ENCODE measurements at places on chromosomes 5 and 9.
A peak's percentile ranks its signal among the peaks of the same experiment; 100 is the strongest.

DNA sequence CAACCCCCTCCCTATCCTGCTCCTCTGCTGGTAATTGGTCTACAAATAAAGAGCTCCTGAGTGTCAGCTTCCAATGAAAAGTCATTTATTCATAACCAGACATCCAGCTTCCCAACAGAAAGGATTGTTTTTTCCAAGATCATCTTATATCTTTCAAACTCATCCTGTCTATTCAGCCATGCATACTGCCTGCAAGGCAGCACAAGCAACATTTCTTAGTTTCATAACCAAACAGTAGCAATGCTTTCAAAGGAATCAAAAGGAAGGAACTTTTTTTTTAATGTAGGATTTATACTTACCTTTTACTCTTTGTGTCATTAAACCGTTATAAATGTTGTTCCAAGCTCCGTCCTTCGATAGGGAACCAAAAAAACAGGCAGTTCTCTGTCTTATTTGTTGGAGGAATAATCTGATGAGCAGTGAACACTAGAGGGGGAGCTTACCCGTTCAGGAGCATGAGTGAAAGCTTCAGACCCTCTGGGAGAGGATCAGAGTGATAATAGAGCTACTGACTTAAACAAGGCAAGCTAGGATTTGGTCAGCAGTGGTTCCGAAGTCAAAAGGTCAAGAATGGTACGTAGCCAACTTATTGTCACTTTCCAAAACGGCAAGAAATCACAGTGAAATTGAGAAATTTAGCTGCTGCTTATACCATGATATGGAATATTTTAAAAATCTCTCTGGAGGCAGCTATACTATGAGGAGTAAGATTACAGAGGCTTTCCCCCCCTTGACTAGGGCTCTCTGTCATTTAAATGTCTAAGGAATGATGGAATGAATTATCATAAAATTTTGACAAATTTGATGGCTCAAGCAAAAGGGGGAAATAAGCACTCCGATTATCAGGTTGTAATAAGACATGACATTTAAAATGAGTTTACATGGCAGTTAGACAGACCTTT, 892.9 kb downstream of the NR2F1-AS1 start:
- no peak for DNase-seq

DNA sequence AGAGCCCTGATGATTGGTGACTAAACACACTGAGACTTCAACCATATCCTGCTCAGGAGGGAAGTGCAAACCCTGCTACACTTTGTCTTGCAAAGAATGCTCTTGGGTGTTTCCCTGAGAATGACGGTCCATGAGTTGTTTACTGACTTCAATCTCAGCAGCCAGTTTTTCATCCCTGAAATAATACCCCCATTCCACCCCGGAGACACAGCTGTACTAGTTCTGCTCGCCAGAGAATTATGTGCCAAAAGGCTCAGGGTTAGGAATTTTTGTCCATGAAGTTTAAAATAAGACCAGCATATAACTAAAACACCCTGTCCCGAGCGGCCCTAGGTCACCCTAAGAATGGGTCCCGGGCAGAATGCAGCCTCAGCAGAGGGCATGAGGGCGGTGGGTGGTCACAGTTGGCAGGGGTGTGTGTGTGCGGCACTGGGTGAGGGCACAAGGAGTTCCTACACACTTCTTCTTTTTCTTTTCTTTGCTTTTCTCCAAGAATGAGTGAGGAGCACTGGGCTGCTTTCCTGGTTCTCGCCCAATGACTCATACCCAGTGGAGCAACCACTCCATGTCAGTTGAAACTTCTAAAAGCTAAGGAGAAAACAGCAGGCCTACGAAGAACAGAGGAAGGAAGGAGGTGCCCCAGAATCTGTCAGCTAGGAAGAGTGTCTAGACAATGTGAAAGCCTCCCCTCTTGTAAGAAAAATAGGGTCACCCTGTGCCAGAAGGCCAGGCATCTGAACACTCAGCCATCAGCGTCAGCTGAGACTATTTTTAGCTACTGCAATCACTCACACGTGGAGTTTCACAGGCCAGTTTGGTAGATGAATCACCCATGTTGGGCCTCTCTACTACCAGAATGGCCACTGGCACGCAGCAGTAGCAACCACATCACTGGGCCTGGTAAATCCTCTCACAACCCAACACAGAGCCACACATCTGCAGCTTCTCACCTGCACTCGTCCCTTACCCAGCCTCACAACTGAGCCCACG, 105.9 kb downstream of the DPYSL3 start:
- no peak for DNase-seq

DNA sequence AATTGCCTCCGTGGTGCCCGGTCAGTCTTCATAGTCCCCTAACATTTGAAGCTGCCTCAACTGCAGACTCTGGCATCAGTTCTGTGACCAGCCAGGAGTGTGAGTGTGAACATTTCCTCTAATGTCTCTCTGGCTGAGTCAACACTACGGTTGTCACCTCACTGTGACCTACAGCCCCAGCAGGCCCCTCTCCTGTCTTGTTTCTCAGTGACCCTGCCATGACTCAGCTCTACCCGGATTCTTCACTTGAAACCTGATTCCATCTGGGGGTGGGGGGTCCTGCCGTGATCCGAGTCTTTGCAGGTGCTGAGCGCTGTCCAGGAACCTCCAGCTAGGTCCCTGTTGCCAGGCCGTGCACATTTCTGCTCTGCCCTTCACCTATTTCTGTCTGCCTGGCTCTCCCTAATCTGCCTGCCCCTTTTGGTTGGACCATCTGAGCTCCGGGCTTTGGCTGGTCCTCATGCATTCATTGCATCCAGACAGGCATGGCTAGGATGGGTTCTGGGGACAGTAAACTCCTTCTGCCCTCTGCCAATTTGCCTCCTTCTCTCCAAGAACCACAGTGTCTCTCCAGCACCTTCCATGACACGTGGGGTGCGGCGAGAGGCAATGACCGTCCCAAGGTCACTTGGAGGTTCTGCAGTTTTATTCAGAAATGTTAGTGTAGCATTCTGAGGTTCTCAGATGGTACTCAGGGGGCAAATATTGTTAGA, 24.2 kb downstream of the STC2 start:
- no peak for DNase-seq

DNA sequence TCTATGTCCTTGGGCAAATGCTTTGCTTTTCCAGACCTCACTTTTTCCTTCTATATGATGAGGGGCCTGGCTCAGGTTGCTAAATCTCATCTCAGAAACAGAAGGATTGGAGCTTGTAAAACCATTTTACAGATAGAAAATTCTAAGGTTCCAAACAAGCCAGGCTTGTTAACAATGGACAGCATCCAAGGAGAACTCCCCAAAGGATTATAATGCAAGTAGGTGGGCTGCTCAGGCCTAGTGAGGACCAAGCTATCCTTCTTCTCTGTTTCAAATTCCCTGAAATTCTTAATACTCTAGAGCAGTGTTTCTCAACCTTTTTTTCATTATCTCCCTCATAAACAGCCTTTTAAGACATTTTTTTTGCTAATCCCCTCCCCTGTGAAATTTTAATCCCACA, 269.8 kb downstream of the TMEM38B start:
- no peak for DNase-seq

DNA sequence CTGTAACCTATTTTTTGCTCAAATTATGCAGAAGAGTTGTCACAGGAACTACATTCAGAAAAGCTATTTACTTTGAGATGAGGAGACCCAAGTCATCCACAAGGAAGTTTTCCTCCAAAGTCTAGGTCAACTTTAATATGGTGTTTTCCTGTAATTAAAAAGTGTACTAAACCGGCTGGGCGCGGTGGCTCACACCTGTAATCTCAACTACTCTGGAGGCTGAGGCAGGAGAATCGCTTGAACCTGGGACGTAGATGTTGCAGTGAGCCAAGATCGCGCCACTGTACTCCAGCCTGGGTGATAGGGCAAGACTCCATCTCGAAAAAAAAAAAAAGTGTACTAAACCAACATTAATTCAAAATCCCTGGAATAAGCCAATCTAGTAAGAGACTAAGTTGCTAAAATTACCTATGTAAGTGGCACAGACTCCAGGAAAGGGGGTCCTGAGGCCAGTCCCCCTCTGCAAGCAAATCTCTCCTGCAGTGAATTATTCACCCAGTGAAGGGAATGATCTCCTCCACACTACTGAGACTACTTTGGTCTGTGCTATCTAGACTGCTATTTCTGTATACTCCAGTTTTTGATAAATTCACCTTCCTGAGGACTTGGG, 38.9 kb downstream of the FNBP1 start:
- no peak for DNase-seq

- no peak for DNase-seq
These were observed 63.5 kb upstream of the RAD23B start for GRCh38 chr9:107219486-107220077.

- DNase-seq, result no peak
These were observed 26.9 kb upstream of the NTRK2 start for GRCh38 chr9:84642553-84643141.

- no peak for DNase-seq
These were observed 18.4 kb upstream of the HEMGN start for GRCh38 chr9:97956331-97956730.

DNA sequence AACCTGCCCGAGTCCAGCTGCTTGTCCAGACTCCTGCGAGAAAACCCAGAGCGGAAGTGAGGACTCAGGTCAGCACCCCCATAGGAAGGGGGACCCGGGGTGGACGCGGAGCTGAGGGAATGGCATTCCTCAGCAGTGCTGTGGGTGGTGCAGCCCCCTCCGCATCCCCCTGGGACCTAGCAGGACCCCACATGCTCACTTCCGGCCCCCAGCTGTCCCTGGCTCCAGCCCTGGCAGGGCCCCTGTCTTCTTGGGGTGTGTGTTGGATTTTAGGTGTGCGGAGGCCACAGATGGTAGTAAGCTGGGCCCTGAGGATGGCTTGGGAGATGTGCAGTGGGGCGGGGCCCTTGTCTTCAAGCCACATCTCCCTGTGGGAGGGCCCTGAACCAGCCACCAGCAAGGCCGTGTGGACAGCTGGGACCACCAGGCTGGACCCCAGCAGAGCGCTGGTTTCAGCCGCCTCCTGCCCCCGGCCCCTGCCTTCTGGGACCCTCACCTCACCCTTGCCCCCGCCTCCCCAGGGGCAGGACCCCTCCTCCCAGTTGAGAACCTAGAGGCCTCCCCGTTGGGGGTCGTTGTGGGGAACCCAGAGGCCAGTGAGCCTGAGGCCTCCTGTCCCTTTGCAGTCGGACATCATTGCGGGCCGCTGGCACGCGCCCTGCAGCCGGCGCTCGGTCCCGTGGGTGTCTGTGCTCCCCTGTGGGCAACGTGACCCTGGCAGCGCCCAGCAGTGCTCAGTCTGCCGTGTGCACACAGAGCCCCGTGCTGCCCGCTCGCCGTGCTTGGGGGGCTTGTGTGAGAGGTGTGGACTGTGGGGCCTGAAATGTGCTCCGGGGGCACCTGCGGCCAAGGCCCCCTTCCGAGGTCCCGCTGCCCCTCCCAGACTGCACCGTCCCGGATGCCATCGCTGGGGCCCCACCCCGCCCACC, 10.8 kb upstream of the SLC9A3 start:
- DNase-seq, result no peak

DNA sequence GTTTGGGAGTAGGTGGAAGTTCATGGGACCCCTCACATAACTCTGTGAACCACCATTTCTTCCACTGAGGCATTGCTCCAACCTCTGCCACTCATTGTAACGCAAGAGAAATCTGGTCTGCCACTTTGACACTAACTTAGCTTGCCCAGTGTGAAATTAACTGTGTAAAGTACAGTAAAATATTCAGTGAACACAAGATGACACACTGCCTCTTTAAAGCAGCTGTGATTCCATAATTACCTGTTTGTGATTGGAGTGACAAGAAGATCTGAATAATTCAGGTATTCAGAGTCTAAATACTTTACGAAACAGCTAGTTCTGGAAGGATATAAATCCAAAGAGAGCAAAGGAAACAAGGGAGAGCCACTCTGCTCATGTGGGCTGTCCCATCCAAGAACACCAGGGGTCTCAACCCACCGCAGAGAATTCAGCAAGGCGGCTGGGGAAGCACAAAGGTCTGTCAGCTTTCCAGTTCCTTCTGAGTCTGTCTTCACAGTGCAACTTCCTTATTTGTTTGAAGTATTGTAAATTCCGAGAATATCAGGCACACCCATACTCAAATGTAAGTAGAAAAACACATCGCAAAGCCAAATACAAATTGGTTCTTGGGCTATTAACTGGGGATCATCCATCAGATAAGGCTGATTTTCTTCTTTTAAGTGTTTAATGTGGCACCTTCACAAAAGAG, 86.9 kb downstream of the GNAQ start:
- DNase-seq, result no peak

GRCh38 chr9:91035825-91036208, 234.2 kb downstream of the SYK start:
- DNase-seq, result no peak

GRCh38 chr5:80959768-80960442, at the start of gene RASGRF2:
Gene RASGRF2 (plus strand): TSS chr5:80960363. CDS start chr5:80960739, 376 bp downstream.
- DNase-seq, result peak; percentile 38

- DNase-seq, result no peak
These were observed 232.6 kb downstream of the PRDM9 start for GRCh38 chr5:23740029-23740428.

DNA sequence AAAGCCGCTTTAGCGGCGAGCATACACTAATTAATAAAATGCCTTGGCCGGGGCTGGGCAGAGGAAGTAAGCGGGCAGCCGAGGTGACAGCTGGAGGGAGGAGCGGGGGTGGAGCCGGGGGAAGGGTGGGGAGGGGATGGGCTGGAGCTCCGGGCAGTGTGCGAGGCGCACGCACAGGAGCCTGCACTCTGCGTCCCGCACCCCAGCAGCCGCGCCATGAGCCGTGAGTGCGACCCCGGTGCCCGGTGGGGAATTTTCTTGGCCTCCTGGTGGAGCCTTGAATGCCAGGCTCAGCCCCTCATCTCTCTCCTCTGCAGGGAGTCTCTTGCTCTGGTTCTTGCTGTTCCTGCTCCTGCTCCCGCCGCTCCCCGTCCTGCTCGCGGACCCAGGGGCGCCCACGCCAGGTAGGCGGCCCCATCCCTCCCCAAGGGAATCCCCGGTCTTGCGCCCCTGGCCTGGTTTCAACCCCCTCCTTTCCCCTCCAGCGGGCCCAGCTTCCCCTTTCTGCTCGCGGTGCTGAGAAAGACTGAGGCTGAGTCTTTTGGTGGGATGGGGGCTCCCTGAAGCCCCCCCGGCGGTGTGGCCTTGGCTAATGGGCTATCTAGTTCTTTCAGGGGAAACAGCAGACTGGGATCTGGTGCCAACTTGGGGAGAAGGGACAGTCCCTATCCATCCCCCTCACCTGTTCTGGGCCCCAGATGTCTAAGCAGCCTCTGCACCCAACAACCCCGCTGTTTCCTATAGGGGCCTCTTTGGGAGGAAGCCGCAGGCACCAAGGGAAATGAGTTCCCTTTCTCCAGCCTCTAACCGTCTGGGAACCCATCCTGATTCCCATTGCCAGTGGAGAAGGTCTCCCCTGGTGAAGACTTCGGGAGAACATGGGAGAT, at the start of gene PTGS1:
Gene PTGS1 (plus strand): TSS at position 156 of the 887 bp plus-strand sequence. CDS start 61 bp downstream, at position 217.
- DNase-seq, result no peak

- DNase-seq, result no peak
These were observed 92.2 kb upstream of the MAMDC2 start for GRCh38 chr9:69951411-69951810.

GRCh38 chr5:156256642-156257041, 70.3 kb upstream of the SGCD start:
- no peak for DNase-seq

GRCh38 chr5:139061856-139062255, 136.3 kb downstream of the SIL1 start:
- no peak for DNase-seq

DNA sequence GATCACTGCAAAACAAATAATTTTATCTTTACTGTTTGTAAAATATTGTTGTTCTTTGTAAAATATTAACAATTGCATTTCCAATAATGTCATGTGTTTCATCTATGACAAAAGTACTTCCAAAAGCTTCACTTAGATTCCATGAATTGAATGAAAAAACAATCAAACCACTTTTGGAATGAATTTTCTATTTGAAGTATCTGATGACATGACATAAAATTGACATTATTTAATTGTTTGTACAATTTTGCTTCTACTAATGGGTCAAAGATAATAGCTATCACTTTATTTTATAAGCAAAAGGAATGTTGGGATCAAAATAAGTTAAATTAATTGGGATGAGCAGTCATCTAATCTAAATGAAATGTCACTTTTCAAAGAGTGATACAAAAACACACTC, 684.3 kb downstream of the NR2F1-AS1 start:
- DNase-seq, result no peak
